ENCODE measurements at places on chromosomes 5 and 9.

- no peak overlapping the region for H3K27ac ChIP-seq
- H3K4me1 ChIP-seq = no peaks in the 10 kb centered on the region
- no peak overlapping the region for H3K4me3 ChIP-seq
- no peaks in the 10 kb centered on the region for H3K27me3 ChIP-seq
- H3K36me3 ChIP-seq = no peaks in the 10 kb centered on the region
These were observed 28.3 kb upstream of the STOM start for GRCh38 chr9:121398374-121398773.

DNA sequence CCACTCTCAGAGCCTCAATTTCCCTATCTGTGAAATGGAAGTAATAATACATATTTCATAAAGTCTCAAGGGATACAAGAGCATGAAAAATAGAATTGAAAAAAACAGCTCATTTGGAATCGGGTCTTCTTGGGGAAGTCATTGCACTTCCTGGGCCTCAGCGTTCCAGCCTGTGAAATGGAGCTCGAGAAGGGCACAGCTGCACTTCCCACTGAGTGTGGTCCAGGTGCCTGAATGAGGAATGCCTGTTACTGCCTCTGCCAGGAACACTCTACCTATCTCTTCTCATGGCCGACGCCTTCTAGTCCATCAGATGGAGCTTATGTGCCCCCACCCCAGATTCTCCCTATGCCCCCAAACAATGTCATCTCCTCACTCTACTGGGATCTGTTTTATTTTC lies 924 bp upstream of the NEURL1B start:
- no peaks in the 10 kb centered on the region for H3K27me3 ChIP-seq
- no peak overlapping the region for H3K4me3 ChIP-seq

DNA sequence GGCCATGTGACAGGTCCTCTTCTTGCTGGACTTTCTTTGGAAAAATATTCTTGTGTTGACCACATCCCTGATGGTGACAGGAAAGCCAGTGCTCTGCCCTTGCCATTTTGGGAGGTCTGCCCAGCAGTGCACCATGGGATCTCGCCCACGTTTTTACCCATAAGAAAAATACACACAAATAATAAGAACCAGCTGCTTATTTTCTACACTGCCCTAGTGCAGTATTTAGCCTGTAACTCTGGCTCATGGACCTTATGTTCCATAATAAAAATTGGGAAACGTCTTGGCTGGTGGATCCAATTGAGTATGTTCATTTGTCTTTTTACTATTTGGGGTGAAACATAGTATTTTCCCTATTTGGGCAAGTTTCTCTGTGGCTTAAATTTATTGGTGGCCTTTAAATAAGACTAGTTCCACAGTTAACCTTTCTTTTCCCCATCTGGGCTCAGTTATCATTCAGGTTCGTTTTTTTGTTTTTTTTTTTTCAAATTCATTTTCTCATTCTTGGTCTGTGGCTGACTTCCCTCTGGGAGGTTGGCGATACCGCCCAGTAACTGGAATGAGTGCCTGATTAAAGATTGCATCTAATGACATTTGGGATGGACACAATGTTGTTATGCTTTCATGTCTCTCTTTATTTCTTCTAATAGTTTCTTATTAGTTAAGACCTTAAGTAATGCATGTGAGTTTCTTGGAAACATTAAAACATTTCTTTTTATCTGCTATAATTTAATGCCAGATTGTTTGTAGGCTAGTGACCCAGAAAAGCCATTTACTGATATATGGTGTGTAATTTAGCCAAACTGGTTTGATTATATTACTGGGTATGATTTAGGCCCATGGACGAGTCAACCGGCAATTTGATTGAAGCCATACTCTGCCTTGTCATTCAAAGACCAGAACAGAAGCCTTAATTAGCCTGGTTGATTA lies 163.7 kb downstream of the FGF10 start:
- H3K27ac ChIP-seq = no peak overlapping the region
- H3K36me3 ChIP-seq = no peaks in the 10 kb centered on the region
- no peaks in the 10 kb centered on the region for H3K27me3 ChIP-seq
- no peak for ATAC-seq

- no peak for ATAC-seq
- no peaks in the 10 kb centered on the region for H3K4me1 ChIP-seq
- no peaks in the 10 kb centered on the region for H3K36me3 ChIP-seq
- no peak overlapping the region for H3K27ac ChIP-seq
- H3K4me3 ChIP-seq = no peak overlapping the region
These were observed 339.2 kb downstream of the MED10 start for GRCh38 chr5:6039111-6039510.

DNA sequence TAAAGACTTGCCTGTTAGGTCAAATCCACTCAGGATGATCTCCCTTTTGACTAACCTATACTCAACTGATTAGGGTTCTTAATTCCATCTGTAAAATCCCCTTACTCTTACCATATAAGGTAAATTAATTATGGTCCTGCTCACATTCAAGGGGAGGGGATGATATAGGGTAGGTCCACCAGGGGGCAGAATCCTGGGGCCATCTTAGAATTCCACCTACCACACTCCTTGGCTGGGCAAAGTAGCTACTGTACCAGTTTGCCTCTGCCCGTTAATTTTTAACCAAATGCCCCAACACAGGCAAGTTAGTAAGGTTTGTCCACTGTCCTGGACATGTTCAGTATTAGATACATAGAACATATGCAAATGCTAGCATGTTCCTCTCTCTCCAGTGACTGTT lies 262.4 kb downstream of the SEMA5A start:
- no peak overlapping the region for H3K4me3 ChIP-seq
- H3K27ac ChIP-seq = no peak overlapping the region
- H3K27me3 ChIP-seq = no peaks in the 10 kb centered on the region
- H3K36me3 ChIP-seq = no peaks in the 10 kb centered on the region

- H3K36me3 ChIP-seq = peaks cover 29% of the 10 kb centered on the region
These were observed 2.8 kb downstream of the PLK2 start for GRCh38 chr5:58457050-58457449.
